Activated CD4-positive, alpha-beta T cell treated with anti-CD3 and anti-CD28 coated beads, Interleukin-2, amount 10 ng/mL, durations not matched to agents 7 days and 5 days (primary cell): ENCODE measurements at places on chromosomes 2 and 18. TPM values are rescaled to one million over a fixed set of nuclear protein-coding genes. Genes with fewer than 3 reads are reported as not detected.
A peak's percentile ranks its signal among the peaks of the same experiment; 100 is the strongest.

MFSD2B gene
- total RNA-seq: not detected

NPPC gene
- not detected for total RNA-seq

MPP4 gene
- total RNA-seq: not detected

ST8SIA5 gene
- total RNA-seq: not detected

LRP1B gene
- total RNA-seq: not detected

RANBP2 gene
- 46.9 TPM for total RNA-seq

ARMC9 gene
- 0.45 TPM for total RNA-seq

C2orf76 gene
- 5.4 TPM for total RNA-seq

DNA sequence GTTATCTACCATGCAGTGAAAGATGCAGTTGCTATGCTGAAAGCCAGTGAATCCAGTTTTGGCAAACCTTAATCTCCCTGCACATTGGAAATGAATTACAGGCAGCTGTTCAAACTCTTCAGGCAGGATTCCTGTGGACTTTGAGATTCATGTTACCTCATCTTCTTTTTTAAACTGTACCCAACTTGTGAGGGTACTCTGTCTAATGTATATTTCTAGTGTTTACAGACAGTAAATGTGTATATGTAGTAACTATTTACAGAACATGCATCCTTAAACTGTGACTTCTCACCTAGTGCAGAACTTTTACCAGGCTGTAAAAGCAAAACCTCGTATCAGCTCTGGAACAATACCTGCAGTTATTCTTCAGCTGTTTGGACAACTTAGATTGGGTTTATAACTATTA, 50.9 kb downstream of the KDM3A start:
- no peaks in the 10 kb centered on the region for H3K27me3 ChIP-seq
- H3K27ac ChIP-seq: no peak overlapping the region
- H3K4me3 ChIP-seq: no peak overlapping the region
- H3K4me1 ChIP-seq: no peaks in the 10 kb centered on the region

- H3K4me1 ChIP-seq: peaks cover 10% of the 10 kb centered on the region
- peaks cover 32% of the 10 kb centered on the region for H3K27me3 ChIP-seq
- H3K4me3 ChIP-seq: no peak overlapping the region
- H3K36me3 ChIP-seq: peaks cover 1% of the 10 kb centered on the region
- no peak overlapping the region for H3K27ac ChIP-seq
Measured at GRCh38 chr2:111523009-111523408, 361.0 kb downstream of the ANAPC1 start.

GRCh38 chr2:197197895-197198311, 112.7 kb downstream of the ANKRD44 start:
- H3K27ac ChIP-seq: peak overlapping the region; percentile 94
- DNase-seq: peak; percentile 23
- peak overlapping the region; percentile 82 for H3K4me3 ChIP-seq

DNA sequence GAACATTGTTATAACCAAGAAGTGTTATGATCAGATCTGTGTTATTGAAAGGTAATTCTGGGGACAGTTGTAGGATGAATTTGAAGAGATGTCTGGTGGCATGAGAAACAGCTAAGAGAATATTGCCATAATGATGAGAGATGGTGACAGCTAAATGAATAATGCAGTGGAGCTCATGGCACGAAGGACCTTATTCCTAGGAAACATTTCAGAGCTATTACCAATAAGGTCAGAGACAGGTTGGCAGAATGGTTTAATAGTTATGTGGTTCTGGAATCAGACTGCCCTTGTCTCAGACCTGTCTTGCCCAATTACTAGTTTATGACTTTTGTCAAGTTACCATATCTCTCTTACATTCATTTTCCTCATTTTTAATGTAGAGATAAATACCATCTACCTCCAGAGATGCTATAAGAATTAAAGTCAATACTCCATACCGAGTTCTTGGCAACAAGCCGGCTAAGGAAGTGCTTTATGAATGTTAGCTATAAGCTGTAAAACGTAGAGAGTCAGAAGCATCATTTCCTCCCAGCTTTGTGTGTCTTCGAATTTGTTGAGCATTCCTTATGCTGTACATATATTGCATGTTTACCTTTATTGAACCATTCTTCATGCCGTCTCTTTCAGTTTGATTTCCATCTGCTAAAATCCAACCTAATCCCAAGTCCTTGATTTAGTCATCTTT, 73.6 kb upstream of the COL5A2 start:
- no peak overlapping the region for H3K4me3 ChIP-seq
- no peaks in the 10 kb centered on the region for H3K27me3 ChIP-seq
- no peaks in the 10 kb centered on the region for H3K4me1 ChIP-seq
- DNase-seq: no peak
- no peaks in the 10 kb centered on the region for H3K36me3 ChIP-seq

- H3K27ac ChIP-seq: no peak overlapping the region
- no peaks in the 10 kb centered on the region for H3K4me1 ChIP-seq
- no peak for DNase-seq
- H3K36me3 ChIP-seq: no peaks in the 10 kb centered on the region
- H3K27me3 ChIP-seq: no peaks in the 10 kb centered on the region
- no peak overlapping the region for H3K4me3 ChIP-seq
Measured at GRCh38 chr2:23183733-23184132, 201.2 kb upstream of the KLHL29 start.

DNA sequence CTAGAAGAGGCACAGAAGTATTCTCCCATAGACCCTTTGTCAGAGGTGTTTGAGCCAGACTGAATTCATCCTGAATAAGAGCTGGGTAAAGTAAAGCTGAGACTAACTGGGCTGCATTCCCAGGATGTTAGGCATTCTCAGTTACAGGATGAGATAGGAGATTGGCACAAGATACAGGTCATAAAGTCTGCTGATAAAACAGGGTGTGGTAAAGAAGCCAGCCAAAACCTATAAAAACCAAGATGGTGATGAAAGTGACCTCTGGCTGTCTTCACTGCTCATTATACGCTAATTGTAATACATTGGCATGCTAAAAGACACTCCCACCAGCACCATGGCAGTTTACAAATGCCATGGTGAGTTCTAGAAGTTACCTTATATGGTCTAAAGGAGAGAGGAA, 364.9 kb upstream of the TMEFF2 start:
- no peaks in the 10 kb centered on the region for H3K27me3 ChIP-seq
- no peak overlapping the region for H3K4me3 ChIP-seq
- no peaks in the 10 kb centered on the region for H3K36me3 ChIP-seq
- DNase-seq: no peak
- H3K4me1 ChIP-seq: no peaks in the 10 kb centered on the region
- no peak overlapping the region for H3K27ac ChIP-seq

- DNase-seq: no peak
- H3K36me3 ChIP-seq: peaks cover 21% of the 10 kb centered on the region
- no peak overlapping the region for H3K4me3 ChIP-seq
Measured at GRCh38 chr2:241620419-241620769, 16.6 kb downstream of the THAP4 start.

DNA sequence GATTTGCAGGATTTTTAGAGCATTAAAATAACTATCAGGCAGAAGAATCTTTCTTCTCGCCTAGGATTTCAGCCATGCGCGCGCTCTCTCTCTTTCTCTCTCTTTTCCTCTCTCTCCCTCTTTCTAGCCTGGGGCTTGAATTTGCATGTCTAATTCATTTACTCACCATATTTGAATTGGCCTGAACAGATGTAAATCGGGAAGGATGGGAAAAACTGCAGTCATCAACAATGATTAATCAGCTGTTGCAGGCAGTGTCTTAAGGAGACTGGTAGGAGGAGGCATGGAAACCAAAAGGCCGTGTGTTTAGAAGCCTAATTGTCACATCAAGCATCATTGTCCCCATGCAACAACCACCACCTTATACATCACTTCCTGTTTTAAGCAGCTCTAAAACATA, 137.0 kb downstream of the MEIS1 start:
- H3K27ac ChIP-seq: no peak overlapping the region
- no peaks in the 10 kb centered on the region for H3K36me3 ChIP-seq
- DNase-seq: no peak
- peaks cover 1% of the 10 kb centered on the region for H3K4me1 ChIP-seq
- no peak overlapping the region for H3K4me3 ChIP-seq
- peaks cover 27% of the 10 kb centered on the region for H3K27me3 ChIP-seq

DNA sequence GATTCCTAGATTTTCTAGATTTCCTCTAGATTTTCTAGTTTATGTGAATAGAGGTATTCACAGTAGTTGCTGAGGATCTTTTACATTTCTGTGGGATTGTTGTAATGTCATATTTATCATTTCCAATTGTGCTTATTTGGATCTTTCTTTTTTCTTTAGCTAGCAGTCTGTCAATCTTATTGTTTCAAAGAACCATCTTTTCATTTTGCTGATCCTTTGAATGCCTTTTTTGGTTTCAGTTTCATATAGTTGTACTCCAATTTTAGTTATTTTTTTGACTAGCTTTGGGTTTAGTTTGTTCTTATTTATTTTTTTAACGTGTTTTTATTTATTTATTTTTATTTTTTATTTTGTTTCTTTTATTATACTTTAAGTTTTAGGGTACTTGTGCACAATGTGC, 24.5 kb downstream of the CLIP4 start:
- no peaks in the 10 kb centered on the region for H3K27me3 ChIP-seq
- no peak for DNase-seq
- H3K4me1 ChIP-seq: peaks cover 25% of the 10 kb centered on the region
- H3K27ac ChIP-seq: peak overlapping the region; percentile 14

DNA sequence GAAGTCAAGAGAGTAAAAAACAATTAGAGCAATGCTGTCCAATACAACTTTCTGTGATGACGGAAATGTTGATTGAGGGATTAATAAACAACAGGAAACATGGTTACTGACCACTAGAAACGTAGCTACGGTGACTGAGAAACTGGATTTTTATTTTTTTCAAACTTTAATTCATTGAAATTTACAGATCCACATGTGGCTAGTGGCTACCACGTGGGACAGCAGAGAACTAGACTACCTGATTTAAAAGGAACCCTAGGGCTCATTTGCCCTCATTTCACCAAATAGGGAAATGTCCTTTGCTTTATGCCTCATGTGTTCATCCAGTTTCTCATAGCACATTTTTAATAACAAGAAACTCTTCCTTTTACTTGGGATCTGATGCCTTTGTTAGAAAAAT, 413.0 kb downstream of the TGIF1 start:
- no peak overlapping the region for H3K4me3 ChIP-seq
- no peaks in the 10 kb centered on the region for H3K27me3 ChIP-seq
- no peaks in the 10 kb centered on the region for H3K4me1 ChIP-seq
- DNase-seq: no peak

- H3K36me3 ChIP-seq: no peaks in the 10 kb centered on the region
- DNase-seq: peak; percentile 11
- H3K27ac ChIP-seq: no peak overlapping the region
- no peak overlapping the region for H3K4me3 ChIP-seq
- H3K27me3 ChIP-seq: peaks cover 35% of the 10 kb centered on the region
- peaks cover 11% of the 10 kb centered on the region for H3K4me1 ChIP-seq
Measured at GRCh38 chr18:5546660-5547059, 2.9 kb upstream of the EPB41L3 start.

GRCh38 chr18:6054256-6054842, 159.0 kb upstream of the TMEM200C start:
- H3K4me1 ChIP-seq: peaks cover 10% of the 10 kb centered on the region
- no peaks in the 10 kb centered on the region for H3K36me3 ChIP-seq
- no peaks in the 10 kb centered on the region for H3K27me3 ChIP-seq

DNA sequence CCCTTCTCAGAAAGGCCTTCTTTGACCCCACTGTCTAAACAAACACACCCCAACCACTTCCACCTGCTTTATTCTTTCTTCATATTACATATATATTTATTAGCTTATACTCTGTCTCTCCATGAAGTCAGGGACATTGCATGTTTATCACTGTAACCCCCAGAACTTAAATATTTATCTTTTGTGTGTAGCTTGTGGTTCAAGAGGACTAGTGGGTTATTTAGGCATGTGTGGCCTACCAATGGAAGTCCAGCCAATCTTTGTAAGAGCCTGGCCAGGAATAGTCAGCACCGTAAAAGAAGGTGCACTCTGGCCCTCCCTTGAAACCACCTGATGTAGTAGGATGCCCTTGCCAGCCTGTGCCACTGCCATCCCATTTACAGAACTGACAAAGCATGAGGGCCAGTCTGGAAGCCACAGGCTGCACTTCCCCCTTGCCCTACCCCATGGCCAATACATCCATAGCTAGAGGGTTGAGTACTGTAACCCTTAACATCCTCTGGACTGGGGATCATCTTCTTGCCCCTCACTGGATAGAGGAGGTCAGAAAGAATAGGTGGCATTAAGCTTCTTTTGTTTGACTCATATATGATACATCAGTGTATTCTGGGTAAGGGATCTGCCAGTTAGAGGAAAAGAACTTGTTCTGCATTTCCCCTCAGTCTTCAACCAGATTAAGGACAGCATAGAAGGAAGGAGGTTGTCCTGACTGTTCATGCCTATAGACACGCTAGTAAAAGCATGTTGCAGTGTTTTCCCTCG, 4.9 kb downstream of the NEMP2 start:
- DNase-seq: no peak
- peaks cover 29% of the 10 kb centered on the region for H3K36me3 ChIP-seq
- no peaks in the 10 kb centered on the region for H3K27me3 ChIP-seq
- no peak overlapping the region for H3K4me3 ChIP-seq

GRCh38 chr2:164103271-164103670, 367.5 kb upstream of the FIGN start:
- no peak for DNase-seq
- H3K27me3 ChIP-seq: no peaks in the 10 kb centered on the region
- no peak overlapping the region for H3K27ac ChIP-seq
- no peaks in the 10 kb centered on the region for H3K36me3 ChIP-seq
- no peak overlapping the region for H3K4me3 ChIP-seq

DNA sequence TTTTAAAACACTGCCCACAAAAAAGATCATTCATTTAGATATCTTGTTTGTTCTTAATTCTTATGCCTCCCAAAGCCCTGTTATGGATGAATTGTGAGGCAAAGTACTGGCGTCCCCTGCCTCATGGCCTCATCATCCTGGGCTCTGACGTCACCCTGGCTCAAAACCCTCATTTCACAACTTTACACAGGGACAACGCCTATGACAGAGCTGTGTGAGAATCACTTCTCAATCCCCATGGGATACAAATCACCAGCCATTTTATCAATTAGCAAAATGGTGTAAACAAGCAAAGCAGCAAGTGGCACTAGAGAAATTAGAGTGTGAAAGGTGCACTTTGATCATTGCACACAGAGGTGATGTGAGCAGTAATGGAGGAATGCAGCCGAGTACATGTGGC, 16.6 kb downstream of the FHOD3 start:
- H3K27me3 ChIP-seq: peaks cover 7% of the 10 kb centered on the region
- no peaks in the 10 kb centered on the region for H3K4me1 ChIP-seq
- H3K36me3 ChIP-seq: no peaks in the 10 kb centered on the region
- H3K4me3 ChIP-seq: no peak overlapping the region

DNA sequence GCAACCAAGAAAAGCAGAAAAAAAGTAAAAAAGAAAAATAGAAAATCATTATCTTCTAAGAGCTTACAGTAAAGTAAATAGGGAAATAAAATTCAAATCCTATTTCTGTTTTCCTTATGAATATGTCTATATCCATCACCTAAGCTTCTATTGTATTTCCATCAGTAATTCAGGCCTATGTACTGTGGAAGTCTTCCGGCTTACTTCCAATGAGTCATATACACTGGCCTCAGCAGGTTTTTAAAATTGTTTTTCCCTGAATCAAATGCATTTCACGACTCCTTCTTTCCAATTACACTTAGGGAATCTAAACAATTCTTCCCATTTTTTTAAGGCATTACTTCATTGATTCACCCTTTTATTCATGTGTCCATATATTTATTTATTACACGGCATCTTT, 164.7 kb downstream of the CCDC102B start:
- no peak overlapping the region for H3K4me3 ChIP-seq
- DNase-seq: no peak
- no peaks in the 10 kb centered on the region for H3K36me3 ChIP-seq
- no peaks in the 10 kb centered on the region for H3K4me1 ChIP-seq
- H3K27me3 ChIP-seq: no peaks in the 10 kb centered on the region
- no peak overlapping the region for H3K27ac ChIP-seq
